ENCODE measurements at places on chromosomes 16 and 17. TPM values are rescaled to one million over a fixed set of nuclear protein-coding genes. Genes with fewer than 3 reads are reported as not detected.

The KRTAP4-4 gene
- not detected for total RNA-seq

The GP1BA gene
- total RNA-seq, result not detected

The CCL2 gene
- 8.5 TPM for total RNA-seq

The NUPR1 gene
- total RNA-seq, result 16.1 TPM

The HOXB3 gene
- total RNA-seq, result 5.0 TPM

The MPV17L gene
- total RNA-seq, result 4.7 TPM

All from A549 treated with Hydrocortisone at 1 μM for 4 hours (cell line).